ENCODE measurements at places on chromosomes 3 and 15.

DNA sequence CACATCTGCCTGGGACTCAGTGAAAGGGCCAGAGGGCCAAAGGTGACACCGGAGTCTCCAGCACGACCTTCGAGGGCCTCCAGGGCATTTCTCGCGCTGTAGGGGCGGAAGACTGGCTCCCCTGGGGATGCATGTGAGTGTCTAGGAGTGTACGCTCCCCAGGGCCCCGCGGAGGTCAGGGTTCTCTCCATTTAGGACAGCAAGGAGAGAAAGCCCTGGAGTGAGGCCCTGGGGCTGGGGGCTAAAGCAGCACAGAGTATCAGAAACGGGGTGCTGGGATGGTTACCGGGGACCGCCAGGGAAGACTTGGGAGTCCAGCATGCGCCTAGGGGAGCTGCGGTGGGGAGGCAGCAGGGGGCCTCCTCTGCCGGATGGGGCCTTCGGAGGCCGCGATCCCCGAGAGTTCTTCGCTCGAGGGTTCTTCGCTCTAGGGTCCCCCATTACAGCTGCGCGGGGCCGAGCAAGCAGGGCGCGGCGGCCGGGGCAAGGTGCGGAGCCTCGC lies 595 bp upstream of the APBA2 start:
- DNase-seq, result peak; percentile 25

GRCh38 chr3:193620650-193621049 lies 27.6 kb downstream of the OPA1 start:
- DNase-seq, result no peak

GRCh38 chr3:124260206-124260915 lies 268.4 kb upstream of the ROPN1 start:
- no peak for DNase-seq

GRCh38 chr3:32725721-32726120 lies 40.7 kb downstream of the CNOT10 start:
- DNase-seq, result no peak

GRCh38 chr3:17063596-17063995 lies 178.8 kb downstream of the PLCL2 start:
- no peak for DNase-seq
